ENCODE measurements at places on chromosomes 3 and 15.

DNA sequence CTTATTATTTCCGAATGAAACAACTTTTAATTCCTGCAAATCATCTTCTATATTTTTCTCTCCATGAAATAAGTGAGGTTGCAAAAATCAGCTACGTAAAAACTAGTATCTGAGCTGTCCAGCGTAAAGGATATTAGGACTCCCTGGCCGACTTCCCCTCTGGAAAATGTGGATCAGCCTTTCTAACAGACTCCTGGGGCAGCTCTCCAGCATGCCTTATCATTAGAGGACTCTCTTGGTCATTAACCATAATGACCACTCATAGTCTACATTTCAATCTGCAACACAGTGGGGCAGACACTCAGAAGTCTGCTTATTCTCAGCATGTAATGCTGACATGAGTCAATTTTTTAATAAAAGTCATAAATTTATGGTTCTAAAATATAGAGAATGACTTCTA, 130.1 kb downstream of the MAGI1 start:
- DNase-seq = no peak

DNA sequence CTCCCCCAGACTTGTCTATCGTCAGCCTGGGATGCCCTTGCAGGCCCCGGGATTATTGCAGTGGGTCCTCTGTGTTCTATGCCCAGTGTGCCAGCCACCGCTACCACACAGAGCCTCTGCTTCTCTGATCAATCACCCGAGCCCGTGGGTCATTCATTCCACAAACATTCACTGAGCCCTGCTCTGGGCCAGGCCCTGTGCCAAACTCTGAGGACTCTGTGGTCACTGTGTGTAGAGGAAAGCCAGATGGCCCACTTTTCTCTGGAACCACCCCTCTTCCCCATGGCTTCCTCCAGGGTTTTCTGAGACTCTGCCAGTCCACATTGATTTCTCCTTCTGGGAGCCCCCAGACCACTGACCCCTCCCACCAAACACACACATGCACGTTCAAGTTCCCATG, 55.5 kb downstream of the BSN start:
- DNase-seq = no peak

- no peak for DNase-seq
Measured at GRCh38 chr15:84034578-84035398, 200.8 kb upstream of the GOLGA6L4 start.

DNA sequence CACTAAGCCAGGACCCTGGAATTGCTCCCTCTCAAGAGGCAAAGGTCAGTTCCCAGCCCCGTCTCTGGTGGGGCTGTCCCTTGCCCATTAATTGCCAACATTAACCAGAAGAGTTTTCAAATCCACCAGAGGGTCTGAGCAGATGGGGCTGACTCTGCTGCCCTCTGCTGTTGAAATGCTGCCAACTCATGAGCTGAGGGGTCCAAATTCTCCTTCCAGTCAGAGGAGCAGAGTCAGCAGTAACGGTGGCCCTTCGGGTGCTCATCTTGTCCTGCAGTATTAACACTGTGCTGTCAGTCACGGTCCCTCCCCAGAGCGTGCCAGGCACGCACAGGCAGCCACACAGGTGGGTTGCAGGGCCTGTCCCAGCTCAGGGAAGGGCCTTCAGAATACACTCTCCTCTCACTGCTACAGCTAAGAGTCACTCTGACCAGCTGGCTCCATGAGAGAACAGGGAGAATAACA, 10.7 kb upstream of the SPTBN5 start:
- peak; percentile 46 for DNase-seq

GRCh38 chr3:17801131-17801530, 58.7 kb upstream of the TBC1D5 start:
- no peak for DNase-seq

GRCh38 chr15:39299486-39300267, 281.2 kb upstream of the THBS1 start:
- no peak for DNase-seq

DNA sequence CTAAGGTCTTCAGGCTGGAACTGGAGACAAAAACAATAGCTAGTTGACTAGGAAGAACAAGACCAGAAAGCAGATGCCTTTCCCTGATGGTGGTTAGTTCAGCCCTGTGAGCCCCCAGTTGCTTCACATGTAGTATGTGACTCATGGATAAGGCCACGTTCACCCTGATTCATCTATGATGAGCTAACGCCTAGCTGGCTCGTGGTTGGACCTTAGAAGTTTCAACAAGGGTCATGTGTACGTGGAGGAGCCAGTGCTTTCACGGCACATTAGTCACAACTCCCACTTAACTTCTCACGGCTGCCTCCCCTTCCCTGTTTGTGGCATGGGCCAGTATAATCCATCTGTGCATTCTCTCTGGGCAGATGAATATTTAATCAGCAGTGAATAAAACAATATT, 20.6 kb downstream of the COL8A1 start:
- no peak for DNase-seq

GRCh38 chr15:66641485-66642315, 60.3 kb upstream of the SMAD6 start:
- DNase-seq = no peak

- peak; percentile 23 for DNase-seq
Measured at GRCh38 chr3:67947808-67948508, 293.5 kb upstream of the SUCLG2 start.

- no peak for DNase-seq
Measured at GRCh38 chr3:69235882-69236281, 113.5 kb upstream of the LMOD3 start.

DNA sequence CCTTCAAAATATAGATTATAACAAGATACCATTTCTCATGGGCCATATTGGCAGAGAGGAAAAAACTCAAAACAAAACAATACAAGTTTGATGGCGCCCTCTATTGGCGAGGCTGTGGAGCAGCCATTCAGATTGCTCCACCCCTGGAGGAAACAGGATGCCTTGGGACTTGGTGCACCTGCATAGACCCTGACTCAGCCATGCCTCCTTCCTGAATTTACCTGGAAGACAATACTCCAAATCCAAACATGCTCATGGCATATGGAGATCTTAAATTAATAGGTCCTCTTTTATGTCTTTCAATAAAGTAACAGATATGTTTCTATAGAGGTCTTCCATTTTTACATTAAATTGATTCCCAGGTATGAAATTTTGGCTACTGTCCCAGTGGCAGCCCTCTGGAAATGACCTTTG, 90.0 kb downstream of the APBA2 start:
- DNase-seq = peak; percentile 50

- no peak for DNase-seq
Measured at GRCh38 chr15:49492830-49493229, 69.8 kb downstream of the FGF7 start.

DNA sequence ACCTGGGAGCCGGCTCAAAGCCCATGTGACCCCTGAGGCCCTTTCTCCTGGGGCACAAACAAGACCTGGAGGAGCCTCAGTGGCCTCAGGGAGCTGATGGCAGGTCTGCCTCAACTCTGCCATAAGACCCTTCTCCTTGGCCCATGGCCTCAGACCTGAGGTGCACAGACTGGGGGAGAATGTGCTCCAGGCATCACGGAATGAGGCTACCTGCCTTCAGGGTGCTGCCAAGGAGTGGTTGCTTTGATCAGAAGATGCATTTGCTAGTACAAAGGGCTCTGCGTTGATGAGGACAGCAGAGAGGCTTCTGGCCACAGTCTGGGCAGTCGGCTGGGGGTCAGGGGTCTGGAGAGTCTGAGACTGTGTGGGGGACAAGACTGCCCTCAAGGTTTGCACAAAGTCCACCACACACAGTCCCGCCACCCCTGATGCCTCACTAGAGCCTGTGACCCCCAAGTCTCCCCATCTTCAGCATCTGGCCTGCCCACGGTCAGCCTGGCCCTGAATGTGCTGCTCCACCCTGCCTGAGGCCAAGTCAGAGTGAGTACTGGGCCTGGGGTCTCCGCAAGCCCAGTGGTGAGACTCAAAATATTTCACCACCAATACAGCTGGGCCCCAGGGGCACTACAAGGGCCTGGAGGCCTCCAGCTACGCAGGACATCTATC, 26.6 kb downstream of the ALDH1L1 start:
- DNase-seq = no peak

GRCh38 chr3:72317491-72317890, 530.8 kb downstream of the SHQ1 start:
- DNase-seq = no peak

DNA sequence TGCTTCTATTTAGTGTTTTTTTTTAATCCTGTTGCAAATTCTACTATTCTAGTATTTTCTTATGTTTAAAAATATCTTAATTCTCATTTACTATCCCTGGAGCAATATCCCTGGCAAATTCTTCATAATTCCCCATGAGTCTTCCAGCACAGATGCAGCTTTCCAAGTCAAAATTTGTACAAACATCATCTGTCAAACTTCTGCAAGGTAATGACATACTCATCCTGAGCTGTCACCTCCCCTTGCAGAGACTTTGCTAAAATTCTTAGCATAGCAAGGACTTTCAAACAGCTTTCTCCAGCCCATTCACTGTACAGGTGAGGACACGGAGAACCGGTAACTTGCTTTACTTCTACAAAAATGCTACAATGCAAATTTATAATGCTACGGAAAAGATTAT, 28.6 kb upstream of the VGLL4 start:
- DNase-seq = no peak

- DNase-seq = no peak
Measured at GRCh38 chr3:197336348-197336747, 37.9 kb upstream of the DLG1 start.
